ENCODE measurements at places on chromosomes 3 and 15.

DNA sequence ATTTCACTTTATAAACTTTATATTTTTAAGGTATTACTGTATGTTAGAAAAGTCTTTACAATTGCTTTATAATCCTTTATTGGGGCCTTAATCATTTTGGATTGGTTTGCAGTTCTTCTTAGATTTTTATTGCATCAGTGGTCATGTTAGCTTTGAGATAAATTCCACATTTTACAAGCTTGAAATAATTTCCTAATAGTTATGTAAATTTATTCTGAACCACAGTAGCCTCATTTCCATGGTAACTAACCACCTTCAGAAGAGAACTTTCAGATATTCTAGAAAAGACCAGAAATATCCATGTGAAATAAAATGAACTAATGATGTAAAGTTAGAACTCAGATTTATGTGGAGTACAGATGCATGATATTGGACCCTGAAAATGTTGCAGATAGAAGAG is 94.2 kb downstream of the NEO1 start:
- DNase-seq, result no peak

DNA sequence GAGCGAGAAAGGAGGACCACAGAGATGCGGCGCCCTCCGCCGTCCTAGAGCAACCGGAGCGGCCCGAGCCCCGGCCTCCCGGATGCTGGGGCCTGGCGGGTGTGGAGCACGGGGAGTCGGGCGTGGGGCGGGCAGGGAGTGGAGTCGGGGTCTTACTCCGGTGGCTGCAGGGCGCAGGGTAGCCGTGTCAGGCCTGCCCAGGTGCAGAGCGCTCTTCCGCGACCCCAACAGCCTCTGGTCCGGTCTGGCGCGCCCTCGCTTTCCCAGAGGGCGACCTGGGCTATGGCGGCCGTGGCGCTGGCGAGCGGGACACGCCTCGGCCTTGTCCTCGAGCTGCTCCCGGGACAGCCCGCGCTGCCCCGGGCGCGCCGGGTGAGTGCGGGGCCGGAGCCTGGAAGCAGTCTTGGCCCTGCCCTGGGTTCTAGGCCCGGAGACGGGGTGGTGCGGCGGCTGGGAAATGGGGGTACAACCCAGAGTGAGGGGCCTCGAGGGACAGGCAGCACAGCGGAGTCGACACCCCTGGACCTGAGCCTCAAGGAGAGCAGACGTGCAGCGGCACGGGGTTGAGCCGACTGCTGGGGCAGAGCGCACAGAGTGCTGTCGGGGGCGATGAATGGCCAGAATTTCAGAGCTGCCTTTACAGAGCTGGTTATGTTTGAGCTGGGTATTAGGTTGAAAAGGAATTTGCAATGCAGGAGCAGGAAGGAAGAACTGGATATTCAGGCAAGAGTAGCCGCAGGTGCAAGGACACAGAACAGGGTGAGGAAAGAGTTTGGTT is at the start of gene ZNF662:
Gene ZNF662, plus strand, starts transcription at position 73 of the 778 bp plus-strand sequence. CDS start 1,973 bp downstream, outside the sequence.
- no peak for DNase-seq

DNA sequence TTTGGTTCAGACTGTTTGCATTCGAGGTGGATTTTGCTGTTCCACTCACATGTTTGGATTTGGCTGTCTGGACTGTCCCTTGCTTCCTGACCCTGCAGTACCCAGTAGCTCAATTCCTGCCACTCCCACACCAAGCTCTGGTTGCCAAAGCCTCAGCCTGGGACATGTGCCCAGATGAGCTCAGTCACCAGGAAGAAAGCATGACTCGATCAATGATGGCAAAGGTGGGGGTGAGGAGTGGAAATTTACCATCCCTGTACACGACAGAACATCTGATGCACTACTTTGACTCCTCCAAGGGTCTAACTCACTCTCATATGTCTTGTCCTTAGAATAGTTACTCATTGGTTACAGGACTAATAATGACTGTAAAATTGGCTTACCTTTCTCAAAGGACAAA is 45.2 kb downstream of the ZNF385D start:
- DNase-seq, result no peak

- no peak for DNase-seq
Observed at GRCh38 chr3:97515076-97515475, 249.5 kb upstream of the ARL6 start.

DNA sequence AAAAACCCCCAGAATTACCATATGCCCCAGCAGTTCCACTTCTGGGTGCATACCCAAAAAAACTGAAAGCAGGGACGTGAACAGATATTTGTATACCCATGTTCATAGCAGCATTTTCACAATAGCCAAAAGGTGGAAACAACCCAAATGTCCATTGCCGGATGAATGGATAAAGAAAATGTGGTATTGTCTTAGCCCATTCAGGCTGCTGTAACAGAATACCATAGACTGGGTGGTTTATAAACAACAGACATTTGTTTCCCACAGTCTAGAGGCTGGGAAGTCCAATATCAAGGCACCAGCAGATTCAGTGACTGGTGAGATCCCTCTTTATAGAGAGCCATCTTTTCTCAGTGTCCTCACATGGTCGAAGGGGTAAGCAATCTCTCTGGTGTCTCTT is 182.1 kb upstream of the ANKRD28 start:
- DNase-seq, result no peak

DNA sequence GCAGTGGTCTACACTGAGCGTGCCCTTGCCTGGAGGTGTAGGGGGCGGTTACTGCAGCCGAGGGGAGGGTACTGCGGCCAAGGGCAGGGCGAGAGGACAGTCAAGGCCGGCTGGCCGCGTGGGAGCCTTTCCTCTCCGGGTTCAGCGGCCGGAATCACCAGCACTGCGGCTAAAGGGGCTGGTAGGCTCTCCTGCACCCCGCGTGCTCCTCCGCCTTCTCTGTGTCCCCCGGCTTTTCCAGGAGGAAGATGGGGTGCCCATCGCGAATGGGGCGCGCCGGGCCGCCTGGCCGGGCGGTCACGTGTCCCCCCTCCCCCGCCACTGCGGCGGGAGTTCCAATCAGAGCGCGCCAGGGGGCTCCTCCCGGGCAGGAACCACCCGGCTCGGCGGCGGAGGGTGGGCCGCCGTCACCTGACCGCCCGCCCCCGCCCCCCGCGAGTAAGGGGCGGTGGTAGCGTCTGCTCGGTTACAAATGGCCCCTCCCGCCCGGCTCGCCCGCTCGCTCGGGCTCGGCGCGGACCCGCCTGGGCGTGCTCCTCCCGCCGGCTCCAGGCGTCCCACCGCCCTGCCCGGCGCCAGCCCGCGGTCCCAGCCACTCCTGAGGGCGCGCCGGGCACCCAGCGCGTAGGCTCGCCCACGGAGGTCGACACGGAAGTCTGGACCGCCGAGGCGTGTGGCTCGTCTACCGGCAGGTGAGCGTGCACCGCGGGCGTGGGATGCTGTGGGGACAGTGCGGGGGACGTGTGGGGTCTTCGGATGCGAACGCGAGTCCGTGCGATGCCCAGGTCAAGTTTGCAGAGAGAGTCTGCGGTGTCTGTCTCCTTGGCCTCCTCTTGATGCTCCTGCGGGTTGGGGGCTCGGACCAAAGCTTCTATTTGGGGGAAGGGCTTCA is 242.6 kb upstream of the TOPAZ1 start:
- DNase-seq, result no peak

DNA sequence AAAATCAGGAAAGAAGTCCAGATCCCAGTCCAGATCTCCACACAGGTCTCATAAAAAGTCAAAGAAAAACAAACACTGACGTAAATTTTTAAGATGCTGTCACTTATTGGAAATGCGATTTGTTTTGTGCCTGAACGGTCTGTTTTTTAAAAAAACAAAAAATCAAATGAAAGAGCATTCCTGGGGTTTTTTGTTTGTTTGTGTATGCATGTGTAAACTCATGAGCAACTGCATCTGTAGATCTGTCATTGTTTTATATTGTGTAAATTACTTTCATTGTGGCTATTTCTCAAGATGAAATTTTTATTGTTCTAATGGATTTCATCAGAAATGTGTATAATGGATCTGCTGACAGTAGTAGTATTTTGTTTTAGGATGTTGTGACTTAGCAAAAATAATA is 55.0 kb downstream of the U2SURP start:
- no peak for DNase-seq

DNA sequence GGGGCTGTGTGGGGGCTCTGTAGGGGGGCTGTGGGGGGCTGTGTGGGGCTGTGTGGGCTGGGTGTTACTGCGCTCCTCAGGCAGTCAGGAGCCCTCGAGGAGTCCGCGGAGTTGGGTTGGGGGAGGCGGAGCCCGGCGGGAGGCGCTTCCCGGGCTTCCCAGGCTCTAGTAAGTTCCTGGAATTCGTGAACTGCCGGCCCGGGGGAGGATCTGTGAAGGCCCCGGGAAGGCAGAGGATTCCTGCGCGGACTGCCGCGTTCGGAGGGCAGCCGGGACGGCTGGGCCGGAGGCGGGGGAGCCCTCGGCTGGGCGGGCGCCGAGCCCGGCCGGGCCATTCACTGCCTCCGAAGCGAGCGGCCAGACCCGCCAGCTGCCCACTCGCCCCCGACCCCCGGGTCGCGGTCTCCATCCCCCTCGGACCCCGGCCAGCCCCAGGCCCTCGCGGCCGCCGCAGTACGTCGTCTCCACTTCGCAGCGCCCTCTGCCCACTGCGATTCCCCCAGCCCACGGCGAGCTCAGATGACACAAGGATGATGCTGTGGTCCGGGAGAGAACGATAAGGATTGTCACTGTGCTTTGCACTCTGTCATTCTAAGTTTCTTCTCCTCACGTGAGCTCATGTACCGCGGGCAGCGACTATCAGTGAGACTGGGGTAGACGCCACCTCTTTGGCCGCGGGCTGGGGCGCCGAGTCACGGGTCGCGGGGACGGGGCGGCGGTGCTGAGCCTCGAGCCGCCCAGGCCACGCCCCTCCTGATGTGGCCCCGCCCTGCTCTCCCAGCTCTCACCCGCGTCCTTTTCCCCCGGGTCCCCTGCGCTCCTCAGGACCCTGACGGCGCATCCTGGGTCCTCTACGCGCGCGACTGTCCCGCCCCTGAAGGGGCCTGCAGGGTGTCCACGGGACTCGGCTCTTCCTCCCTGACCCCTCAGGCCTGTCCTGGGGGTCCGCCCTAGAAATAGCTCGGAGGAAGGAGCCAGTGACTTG is 65.3 kb downstream of the KLF13 start:
- DNase-seq, result no peak

DNA sequence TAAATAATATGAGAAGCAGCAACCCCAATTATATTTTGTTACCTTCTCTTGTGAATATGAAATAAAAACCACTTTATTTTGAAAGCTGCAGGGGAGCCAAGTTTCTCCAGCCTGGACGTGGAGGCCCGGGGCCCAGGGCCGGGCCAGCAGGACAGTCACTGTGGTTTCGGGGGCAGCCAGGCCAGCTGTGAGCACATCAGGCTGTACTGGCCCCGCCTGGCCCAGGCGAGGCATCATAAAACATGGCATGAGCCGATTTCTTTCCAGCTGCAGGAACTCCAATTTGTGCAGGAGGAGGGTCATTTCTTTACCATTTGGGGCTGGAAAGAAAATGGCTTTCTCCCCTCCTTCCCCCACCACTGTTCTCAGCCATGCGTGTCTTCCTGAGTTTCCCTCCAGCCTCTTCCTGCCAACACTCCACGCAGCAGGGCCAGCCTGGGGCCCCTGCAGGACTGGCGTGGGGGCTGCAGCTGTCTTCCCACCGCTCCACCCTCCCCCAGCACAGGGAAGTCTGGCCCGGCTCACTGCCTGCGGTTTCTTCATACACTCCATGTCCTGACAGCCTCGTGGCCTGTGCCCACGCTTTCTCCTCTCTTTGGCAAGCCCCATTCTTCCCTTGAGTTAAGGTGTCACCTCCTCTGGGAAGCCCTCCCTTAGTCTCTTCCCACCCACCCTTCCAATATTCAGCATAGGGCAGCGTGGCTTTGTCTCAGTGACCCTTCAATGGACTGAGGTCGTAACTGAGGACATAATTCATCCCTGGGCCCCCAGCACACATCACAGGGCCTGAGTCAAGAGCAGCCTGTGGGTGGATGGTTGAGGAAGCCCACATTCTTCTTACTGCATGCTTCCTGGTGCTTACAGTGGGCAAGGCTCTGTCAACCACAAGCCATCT is 135.8 kb downstream of the CHSY1 start:
- no peak for DNase-seq

- DNase-seq, result no peak
Observed at GRCh38 chr3:194224471-194225417, 88.8 kb downstream of the HES1 start.

DNA sequence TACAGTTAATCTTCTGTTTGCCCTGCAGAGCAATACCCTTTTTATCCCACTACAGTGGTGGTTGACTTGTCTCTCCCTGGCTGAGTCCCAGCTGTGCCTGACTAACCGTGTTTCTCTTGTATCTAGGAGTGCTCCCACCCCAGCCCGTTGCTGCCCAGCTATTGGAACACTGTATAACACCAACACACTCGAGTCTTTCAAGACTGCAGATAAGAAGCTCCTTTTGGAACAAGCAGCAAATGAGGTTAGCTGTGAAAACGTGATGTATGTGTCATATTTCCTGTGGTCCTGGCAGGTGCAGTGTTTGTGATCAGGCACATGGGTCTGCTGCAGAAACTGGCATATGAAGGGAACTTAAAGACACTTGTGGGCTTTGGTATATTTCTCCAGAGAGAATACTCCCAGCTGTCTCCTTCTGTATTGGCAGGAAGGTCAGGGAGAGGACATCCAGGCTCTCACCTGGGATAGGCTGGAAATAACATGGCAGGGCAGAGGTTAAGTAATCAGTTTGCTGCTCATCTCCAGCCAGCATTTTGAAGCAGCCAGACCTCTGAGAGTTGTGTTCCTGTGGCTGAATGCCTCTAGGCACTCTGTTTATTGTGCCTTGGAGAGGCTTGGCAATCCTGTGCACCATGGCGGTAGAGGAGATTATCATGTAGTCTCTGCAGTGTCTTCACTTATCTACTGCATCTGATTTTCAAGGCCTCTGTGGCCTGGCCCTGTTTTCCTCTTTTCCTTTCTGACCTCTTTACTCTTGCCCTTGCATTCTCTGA is 34.8 kb downstream of the ATG7 start:
- no peak for DNase-seq

DNA sequence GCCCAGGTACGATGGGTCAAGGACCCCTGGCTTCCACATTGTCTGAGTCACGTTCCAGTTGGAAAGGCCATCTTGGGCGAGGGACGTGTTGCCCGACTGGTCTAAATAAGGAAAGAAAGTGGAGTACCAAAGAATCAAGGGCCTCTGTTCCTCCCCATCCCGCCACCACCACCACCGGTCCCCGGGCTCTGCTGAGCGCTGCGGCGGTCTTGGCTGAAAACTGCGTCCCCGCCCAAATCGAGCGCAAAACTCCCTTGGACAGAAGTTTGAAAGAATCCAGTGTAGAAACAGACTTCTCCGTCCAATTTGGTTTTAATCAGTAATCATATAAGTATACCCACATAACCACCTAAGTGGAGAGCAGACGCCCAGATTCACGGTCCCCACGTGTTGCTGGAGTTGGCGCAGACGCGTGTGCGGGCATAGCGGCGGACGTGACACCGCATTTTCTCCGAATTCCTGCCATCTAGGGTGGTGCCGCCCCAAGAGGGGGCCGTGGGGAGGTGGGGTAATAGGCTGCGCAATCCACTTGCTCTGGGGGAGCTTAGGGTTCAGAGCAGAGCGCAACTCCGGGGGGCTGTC is 243.8 kb upstream of the TOPAZ1 start:
- no peak for DNase-seq

DNA sequence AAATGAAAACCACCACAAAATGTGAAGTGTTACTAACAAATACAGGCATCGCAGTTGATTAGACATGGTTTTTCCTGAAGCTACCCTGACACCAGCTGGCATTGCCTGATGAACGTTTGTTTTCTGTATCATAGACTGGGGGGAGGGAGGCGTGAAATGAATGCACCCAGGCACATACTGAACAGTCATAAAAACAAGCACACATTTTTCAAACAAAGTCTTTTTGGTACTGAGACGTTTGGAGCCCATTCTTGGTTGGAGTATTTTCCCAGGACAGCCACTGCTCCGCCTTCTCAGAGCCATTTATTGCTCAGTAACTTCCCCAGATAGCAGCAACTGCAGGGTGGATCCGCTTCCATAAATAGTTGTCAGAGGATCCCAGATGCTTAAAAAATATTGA is 52.4 kb downstream of the KLF13 start:
- no peak for DNase-seq

- no peak for DNase-seq
Observed at GRCh38 chr3:172194702-172195406, 155.5 kb downstream of the FNDC3B start.

Measured in SIG-M5 (cell line).